Activated CD4-positive, alpha-beta T cell treated with anti-CD3 and anti-CD28 coated beads for 36 hours (primary cell): ENCODE measurements at places on chromosomes 1 and 21. TPM values are rescaled to one million over a fixed set of nuclear protein-coding genes. Genes with fewer than 3 reads are reported as not detected.

DNA sequence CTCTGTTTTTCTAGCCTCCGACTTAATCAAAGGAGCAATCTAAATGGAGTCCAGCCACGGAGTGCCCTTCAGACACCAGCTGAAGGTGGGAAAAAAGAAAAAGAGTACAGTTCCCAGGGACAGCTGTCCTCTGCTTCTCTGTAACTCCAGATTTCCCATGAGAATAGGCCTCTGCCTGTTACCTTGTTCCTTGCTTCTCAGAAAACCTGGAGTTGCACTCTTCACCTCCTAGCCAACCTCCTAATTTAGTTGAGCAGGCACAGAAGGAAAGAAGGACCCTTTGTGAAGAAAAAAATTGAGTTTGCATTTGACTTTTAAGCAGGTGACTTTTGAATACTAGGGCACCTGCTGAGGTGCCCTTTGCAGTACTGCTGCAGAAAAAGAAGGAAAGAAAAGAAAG lies 8.3 kb downstream of the BARHL2 start:
- DNase-seq: no peak

GRCh38 chr1:14003552-14003951 lies 303.6 kb downstream of the PRDM2 start:
- no peak for DNase-seq

The LMX1A gene
- not detected for total RNA-seq

The KCNE1 gene
- not detected for total RNA-seq

DNA sequence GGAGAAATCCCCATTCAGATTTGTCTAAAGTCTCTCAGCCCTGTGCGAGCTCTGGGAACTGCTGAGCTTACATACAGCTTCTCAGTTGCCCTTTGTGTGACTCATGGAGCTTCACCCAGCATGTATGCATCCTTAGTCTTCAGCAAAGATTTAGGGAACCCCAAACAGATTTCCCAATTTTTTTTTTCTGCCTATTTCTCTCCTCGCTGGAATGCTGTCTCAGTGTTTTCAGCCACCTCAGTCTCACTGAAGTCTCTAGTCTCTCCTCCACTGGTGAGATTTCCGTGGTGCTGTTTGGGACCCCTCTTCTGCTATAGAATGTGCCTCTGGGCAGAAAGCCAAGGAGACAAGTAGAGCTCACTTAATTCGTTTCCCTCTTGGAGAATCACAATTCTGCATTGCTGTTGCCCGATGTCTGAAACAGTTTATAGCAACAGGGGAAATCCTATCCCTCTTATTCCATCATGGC lies 28.1 kb upstream of the TXLNA start:
- DNase-seq: no peak

DNA sequence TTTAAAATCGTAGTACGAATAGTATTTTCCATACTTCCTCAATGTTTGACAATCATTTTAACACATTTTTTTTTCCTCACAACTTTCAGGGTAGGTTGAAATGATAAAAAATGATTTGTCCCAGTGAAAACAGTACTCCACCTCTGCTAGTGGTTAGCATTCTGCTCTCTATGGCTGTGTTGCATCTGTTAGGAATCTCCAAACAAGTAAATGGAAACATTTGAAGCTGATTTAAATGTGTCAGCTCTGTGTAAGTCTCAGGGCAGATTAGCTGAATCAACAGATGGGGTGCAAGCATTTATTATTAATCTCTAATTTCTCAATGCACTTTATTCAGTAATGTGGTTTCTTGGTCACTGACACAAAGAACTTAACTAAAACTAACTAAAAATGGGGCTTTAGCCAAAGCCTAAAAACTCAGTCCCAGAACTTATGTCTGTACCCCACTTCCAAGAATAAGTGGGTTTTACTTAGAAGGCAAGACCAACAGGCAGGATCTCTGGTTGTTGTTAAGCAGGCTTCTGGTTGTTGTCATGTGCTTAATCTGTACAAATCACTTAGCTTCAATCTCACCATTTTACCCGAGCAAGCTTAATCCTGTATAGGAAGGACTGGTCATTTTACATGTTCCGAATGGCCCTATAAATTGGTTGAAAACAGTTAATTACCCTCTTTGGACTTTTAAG lies 67.8 kb downstream of the PRRX1 start:
- no peak for DNase-seq

- no peak for DNase-seq
These were observed 4.0 kb upstream of the IFI16 start for GRCh38 chr1:159005676-159006075.

DNA sequence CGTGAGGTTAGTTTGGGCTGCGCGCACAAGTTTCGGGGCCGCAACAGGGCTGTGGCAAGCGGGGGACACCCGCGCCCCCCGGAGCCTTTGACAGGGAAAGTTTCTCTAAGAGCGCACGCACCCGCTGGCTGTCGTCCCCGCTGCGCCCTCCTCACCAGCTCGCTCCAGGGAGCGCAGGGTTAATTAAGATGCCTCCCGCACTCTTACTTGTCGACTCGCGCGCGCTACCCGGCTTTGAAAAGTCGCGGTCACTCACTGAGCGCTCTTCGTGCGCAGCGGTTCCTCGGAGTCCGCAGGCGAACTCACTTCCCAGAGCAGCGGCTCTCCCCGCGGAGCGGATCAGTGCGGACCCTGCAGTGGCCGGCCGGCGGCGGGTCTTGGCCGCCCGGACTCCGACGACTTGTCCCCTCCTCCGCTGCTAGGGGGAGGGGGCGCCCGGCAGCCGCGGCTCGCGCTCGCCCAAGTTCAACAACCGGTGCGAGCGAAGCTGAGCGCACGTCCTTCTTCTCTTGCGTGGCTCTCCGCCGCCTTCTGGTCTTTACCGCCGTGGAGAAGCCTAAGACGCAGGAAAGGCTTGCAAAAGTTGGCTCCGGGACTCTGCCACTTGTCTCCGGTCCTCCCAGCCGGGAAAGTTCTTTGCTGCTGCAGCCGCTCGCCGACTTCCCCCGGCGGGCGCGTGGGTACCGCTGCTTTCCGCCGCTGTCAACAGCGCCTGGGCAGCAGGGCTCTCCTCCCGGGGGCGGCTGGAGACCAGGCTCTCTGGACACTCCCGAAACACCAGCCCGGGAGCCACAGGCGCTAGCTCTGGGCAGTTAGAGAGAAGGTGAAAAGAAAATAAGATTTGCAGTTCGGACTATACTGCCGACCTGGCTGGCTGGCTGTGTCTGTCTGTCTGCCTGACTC lies 506 bp downstream of the JUN start:
- DNase-seq: peak; percentile 70

DNA sequence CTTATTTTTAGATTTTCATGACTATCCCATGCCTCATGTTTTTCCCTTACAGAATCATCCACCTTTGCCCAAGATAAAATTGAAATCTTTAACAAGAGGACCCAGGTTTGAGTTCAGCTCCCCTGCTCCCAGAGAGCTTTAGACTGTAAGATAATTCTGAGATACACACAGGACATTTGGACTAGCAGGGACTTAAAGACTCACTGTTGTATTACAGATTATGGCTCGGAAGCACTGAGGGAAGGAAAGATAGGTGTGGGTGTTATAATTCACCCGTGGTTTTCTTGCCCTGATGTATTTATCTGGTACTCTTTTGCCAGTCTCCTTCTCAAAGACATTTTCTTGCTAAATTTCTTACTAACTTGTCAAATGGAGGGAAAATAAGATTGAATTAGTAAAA lies 149.7 kb downstream of the DHRS3 start:
- no peak for DNase-seq

The DTL gene
- 114 TPM for total RNA-seq

GRCh38 chr1:54052431-54052933 lies 522 bp downstream of the TMEM59 start:
- peak; percentile 51 for DNase-seq

DNA sequence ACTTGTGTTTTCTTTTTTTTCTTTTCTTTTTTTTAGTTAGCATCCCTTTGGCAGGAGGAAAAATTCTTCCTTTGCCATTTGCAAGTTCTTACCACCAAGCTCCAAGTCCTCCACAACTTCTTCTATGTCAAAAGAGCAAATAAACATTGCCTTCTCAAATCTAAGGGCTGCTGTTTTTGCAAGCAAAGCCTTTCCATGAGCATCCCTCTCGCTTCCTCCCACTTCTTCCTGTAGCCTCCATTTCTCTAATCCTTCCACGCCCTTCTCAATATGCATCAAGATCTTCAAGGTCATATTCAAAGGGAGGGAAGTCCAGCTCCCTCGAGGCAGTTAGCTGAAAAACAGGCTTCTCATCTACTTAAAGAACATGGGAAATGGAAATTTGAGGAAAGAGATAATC lies 147.1 kb downstream of the ADSS2 start:
- DNase-seq: no peak

DNA sequence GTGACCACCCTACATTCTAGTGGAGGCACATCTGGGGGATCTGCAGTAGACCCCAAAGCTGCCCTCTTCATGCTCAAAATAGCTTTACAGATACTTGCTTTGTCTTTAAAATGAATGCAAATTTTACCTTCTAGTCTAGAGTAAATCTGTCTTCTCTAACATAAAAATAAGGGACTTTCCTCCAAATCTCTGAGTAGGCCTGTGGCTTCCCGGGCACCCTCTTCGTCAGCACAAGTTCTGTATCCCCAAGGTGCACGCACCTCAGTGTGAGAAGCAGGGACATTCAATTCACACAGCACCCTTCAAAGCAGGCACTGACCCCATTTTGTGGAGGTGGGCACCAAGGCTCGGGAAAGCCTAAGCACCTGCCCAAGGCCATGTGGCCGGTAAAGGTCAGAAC lies 19.0 kb downstream of the MEF2D start:
- DNase-seq: peak; percentile 74

DNA sequence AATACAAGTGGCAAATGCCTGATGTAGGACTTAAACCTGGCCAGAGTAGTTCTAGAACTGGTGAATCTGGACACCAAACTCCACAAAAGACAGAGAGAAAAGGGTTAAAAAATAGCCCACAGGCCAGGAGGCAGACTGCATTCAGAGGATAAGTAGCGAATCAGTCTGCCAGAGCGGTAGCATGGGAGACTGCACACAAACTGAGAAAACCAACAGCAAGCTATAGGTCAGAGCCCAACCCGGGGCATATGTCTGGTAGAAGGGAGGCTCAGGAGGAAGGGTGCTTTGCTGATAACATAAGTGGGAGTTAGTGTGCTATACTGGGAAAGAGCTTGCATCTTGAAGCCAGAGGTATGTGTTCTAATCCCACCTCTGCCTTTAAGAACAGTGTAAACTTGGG lies 4.0 kb downstream of the LRRC53 start:
- no peak for DNase-seq

GRCh38 chr1:161719325-161719611 lies 2.1 kb upstream of the FCRLB start:
- DNase-seq: no peak

DNA sequence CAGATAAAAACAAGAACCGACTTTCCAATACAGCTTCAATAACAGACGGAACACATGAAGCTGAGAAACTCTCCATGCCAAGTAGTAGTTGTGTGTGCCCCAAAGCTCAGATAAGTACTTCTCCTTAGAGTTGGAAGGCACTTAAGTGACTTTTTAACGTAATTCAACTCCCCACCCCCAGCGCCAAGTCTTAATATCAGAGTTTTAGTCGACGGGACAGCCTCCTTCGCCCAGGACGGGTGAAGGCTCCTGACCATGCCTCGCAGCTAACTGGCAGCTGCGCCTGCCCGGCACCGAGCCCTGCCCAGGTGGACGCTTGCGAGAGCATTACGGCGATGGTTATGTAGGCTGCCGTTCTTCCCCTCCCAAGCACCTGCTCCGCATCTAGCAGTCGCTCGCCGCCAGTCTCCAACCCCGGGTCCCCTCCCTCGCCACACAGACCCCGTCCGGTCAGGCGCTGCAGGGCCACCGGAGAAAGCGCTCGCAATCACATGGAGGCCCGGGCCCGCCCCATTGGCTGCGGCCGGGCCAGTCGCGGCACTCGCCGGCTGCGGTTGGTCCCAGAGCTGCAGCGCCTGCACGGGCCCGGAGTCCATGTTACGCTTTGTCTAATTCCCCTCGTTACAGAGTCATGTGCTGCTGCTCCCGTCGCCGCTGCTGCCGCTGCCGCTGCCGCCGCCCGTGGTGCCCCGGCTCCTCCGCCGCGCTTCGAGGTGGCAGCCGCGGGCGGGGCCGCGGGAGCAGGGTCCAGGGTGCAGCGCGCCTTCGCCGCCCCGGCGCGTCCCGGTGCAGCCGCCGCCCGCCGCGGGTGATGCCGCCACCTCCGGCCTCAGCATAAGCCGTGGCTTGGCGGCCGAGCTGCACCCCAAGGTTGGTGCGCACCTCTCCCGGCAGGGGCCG lies at the start of gene LRRC8D:
Gene LRRC8D, plus strand, starts transcription at position 611 of the 900 bp plus-strand sequence. CDS start 112,037 bp downstream, outside the sequence.
- peak; percentile 83 for DNase-seq

The DCDC2B gene
- total RNA-seq: not detected

DNA sequence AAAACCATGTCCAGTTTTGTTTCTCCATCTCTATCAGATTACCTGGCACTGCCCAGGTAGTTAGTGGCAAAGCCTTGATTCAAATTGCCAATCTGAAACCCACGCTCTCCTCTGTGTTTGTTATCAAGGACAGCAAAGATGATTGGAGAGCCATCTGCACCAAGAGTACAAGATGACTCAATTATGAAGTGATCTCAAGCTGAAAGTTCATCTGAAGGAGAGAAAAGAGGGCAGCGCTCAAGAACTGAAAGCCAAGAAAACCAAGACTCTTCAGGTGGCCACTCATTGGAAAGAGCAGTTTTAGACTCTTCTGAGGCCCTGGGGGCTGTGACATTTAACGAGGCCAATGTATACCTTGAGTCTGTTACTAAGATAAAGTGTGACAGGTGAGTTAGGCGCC lies 13.8 kb downstream of the RXRG start:
- no peak for DNase-seq

DNA sequence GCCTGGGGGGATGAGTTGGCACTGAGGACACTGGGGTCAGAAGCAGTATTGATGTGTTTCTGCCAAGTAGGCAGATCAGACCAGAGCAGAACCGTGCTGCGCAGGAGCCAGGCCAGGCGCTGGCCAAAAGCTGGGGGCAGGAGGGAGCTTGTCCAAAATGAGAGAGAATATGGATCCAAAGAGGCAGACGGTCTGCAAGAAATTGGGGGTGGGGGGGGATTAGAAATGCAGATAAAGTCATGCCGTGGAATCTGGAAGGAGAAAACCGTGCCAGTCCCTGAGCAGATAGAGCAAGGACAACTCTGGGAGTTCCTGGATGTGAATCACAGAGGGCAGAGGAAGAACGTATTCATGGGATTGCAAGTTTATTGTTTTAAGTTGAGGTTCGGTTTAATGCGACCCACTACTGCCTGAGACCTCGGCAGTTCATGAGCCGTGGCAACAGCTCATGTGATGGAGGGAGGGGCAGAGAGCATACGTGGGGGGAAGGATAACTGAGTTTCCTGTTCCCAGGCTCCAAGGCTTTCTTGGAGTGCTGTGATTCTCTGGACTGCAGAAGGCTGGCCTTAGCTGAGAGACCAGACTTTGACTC lies 224.0 kb downstream of the FGGY start:
- DNase-seq: no peak

- DNase-seq: no peak
These were observed 420.0 kb downstream of the MATN1 start for GRCh38 chr1:30303387-30303786.

DNA sequence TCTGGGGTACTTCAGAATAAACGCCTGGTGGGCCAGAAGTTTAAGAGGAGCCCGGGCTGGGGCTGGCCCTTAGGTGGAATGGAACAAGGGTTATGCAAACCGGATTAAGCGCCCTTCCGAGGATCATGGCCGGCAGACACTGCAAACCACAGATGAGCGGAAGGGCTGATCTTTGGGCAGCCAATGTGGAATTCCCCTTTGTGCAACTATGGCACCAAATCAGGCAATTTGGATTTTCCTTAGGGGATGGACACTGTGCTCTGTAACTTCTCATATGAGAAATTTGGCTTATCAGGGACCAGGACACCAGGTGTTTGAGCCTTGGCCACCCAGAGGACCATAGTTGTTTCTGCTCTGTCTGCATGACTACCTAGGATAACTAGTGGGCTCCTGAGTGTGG lies 5.7 kb upstream of the IL10 start:
- DNase-seq: no peak
